Fibroblast of villous mesenchyme (primary cell): ENCODE measurements at places on chromosomes 6 and 20. TPM values are rescaled to one million over a fixed set of nuclear protein-coding genes. Genes with fewer than 3 reads are reported as not detected.
A peak's percentile ranks its signal among the peaks of the same experiment; 100 is the strongest.

GRCh38 chr6:107868867-107869611, 44.9 kb upstream of the SCML4 start:
- no peak for DNase-seq

DNA sequence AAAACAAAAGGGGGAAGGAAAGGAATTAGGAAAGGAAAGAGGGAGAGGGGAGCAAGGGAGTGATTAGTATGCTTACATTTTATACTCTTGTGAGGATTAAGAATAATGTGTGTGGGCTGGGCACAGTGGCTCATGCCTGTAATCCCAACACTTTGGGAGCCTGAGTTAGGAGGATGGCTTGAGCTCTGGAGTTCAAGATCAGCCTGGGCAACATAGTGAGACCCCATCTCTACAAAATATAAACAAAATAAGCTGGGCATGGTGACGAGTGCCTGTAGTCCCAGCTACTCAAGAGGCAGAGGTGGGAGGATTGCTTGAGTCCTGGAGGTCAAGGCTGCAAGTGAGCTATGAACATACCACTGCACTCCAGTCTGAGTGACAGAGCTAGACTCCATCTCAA, 47.0 kb downstream of the SHLD1 start:
- no peak for DNase-seq

DNA sequence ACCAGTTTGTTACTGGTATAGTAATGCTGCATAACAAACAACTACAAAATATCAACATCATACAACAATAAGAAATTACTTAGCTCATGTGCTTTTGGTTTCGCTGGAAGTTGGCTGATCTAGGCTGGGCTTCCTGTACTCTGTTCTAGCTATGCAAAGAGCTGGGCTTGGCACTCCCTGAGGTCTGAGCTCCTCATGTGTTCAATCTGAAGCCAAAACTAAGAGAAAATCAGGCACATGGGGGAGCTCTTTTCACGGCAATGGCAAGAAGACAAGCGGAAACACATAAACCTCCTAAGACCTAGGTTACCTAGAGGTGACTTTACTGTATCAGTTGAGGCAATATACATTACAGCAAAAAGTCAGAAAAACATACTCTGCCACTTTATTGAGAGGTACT, 574.2 kb downstream of the KHDRBS2 start:
- DNase-seq, result no peak

DNA sequence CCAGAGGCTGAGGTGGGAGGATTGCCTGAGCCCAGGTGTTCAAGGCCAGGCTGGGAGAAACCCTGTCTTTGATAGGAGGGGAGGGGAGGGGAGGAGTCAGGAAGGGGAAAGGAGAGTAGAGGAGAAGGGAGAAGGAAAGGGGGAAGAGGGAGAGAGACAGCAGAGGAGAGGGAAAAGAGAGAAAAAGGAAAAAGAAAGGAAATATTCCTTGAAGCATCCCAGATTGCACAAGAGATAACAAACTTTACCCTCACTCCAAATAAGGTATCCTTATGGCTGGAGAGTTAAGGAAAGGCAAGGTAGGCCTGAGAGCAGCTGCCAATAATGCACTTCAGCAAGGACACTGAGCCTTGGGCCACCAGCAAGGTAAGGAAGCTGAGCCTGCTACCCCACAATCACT, 166.3 kb upstream of the SLC22A16 start:
- DNase-seq, result no peak

DNA sequence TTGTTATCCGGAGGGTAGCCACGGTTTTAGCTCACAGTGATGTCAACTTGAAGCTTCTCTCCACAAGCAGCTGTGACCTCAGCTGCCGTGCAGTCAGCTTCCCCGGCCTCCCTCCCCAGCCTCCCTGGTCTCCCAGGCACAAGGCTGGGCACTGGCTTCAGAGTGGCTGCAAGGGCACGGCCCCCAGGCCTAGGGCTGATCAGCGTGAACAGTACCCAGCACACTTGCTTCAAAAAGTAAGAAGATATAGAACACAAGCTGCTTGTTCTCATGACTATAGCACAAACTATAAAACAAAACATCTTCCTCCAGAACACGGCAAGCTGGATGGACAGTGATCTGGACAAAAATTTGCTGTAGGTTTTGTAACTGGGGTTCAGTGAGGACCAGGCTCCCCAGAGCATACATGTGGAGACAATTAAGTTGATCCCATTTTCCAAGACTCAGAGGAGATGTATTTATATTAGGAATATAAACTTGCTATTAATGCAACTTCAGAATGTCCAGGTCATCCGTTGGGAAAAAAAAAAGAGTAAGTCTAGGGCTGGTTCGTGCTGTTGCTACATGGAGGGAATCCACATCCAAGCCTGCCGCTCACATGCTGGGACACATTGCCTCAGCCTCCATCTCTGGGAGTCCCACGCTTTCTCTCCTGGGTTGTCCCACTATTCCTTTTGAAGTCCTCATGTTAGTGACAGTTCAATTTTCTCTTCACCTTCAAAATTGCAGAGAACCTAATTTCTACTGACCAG, 199.4 kb upstream of the THBS2 start:
- peak; percentile 30 for DNase-seq

DNA sequence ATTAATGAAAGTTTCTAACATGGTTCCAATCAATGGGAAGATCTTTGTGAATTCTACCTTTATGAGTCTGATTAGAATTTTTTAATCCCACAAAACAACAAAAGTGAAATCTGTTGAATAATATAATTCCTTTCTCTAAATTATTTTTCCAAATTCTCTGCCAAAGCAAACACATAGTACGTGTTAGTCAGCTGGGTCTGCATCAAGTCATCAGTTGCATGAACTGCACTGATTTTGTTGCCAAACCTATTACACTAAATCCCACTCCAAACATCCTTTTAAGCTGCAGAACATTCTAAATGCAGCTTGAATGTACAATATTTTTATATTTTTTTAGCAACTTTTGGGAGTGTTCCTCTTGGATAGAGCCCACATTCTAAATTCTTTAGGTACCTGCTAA, 199.0 kb upstream of the HSF2 start:
- DNase-seq, result no peak

DNA sequence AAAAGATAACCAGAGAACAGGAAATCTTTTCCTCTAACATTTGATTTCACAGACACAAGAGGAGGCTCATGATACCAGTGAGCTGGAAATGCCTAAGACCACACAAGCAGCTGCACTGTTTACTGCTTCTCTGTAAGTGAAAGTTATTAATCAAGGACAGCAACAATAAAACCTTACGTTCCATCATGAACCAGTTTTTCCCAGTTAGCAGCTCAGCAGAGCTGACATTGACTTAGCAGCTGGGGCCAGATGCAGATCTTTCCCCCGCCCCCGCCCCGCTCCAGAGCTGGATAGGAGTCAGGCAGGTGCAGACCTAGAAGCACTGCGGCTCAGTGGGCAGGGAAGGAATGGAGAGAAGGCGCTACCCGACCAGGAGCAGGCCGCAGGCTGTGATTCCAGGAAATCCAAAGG, 275.2 kb downstream of the GMDS start:
- peak; percentile 31 for DNase-seq

DNA sequence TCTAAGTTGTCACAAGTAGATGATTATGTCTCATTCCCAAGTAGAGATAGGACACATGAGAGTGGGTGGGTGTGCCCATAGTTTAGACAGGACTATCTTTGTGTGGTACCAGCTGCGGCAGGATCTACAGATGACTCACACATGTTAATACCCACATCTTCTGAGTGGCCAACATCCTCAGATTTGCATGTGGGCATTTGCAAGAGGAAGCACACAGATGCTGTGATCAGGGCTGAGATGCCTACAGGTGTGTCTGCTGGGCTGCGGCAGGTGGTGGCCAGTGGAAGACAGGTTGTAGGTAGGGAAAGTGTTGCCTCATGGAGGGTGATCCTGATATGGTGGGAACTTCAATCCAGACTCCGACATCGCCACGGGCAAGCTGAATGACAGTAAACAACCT, 50.8 kb downstream of the UTRN start:
- DNase-seq, result peak; percentile 8

GRCh38 chr20:17491041-17491440, 40.1 kb downstream of the BFSP1 start:
- no peak for DNase-seq

DNA sequence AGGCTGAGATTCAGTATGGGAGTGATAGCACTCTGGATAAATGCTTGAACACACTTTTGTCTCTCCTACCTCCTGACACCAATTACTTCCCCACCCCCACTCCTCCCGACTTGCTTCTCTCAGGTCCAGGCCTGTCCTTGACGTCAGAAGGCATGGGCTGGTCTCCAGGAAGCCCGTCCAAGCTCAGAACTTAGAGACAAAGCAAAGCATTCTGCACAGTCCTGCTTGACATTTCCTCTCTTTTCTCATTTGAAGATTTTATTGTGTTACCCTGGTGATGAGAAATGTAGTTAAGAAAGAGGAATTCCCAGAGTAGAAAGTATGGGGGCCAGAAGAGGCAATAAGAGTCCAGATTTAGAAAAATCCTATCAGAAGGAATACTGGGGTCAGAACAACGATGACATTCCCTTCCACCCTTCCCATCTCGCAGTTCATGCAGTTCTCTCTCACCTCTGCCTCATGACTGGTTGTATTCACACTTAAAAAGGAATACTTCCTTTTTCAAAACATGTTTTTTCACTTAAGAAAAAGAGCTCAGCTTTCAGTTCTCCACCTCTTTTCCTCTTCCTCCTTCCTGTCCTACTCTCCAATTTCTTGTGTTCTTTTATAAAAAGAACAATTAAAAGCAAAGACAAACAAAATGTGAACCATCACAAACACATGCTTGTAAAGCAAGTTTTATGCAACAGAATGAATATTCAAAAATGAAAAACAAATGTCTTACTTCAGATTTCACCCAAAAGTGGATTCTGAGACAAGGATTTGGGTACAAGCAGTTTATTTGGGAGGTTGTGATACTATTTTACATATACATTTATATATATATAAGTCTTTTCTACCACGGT, 18.5 kb upstream of the FAM184A start:
- DNase-seq, result peak; percentile 30

DNA sequence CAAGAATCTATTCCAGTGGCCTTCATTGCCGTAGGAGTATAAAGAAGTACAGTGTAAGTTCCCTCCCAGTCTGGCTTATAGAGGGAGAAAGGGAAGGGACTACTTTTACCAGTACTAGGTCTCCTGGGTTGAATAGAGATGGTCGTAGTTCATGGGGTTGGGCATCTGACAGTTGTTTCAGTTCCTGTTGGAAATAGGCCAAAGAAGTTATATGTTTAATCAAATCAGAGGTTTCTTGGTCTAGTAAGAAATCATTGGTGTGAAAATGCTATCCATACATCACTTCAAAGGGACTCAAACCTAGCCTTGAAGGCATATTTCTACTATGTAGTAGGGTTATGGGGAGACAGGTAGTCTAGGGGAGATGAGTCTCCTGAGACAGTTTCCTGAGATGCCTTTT, 45.6 kb upstream of the MAN1A1 start:
- DNase-seq, result no peak

- DNase-seq, result no peak
Measured at GRCh38 chr6:138443979-138444378, 40.0 kb downstream of the HEBP2 start.

GRCh38 chr20:44527716-44528199, 5.9 kb upstream of the SERINC3 start:
- peak; percentile 63 for DNase-seq

DNA sequence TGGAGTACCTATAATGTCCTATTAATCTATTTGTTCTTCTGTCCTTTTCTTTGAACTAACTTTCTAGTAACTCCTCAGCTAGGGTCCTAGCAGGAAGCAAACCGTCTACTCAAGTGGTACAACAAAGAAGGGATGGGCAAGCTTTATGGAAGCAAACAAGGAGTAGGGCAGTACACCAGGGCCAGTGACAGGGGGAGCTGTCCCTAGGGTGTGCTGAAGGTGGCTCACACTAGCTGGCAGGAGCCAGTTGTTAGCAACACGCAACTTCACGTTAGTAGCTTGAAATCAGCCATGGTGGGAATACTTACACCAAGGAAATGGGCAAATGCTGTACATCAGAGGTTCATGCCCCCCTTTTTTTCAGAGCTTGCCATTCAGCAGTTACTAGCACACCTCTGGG, 74.0 kb upstream of the EYA2 start:
- DNase-seq, result no peak

DNA sequence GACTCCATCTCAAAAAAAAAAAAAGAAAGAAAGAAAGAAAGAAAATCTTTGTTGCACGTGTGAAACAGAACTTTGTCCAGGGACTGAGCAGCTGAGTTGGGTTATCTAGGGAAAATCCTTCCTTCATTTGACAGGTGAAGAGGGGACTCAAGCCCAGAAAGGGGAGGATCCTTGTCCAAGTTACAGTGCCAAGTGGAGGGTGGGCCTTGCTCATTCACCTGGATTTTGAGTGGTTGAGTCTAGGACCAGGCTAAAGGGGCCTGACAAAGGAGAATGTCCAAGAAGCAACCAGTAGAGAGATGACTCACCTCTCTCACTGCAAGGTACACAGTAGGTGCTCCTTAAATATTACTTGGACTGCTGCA, 2.7 kb downstream of the TGIF2 start:
- DNase-seq, result no peak

GRCh38 chr6:76982476-76983199, 480.7 kb downstream of the HTR1B start:
- DNase-seq, result peak; percentile 36

- DNase-seq, result no peak
Measured at GRCh38 chr20:726160-726559, 42.1 kb downstream of the SLC52A3 start.

GRCh38 chr6:93550551-93551276, 131.4 kb upstream of the EPHA7 start:
- DNase-seq, result no peak

GRCh38 chr20:8322662-8323217, 190.7 kb downstream of the PLCB1 start:
- DNase-seq, result no peak

DNA sequence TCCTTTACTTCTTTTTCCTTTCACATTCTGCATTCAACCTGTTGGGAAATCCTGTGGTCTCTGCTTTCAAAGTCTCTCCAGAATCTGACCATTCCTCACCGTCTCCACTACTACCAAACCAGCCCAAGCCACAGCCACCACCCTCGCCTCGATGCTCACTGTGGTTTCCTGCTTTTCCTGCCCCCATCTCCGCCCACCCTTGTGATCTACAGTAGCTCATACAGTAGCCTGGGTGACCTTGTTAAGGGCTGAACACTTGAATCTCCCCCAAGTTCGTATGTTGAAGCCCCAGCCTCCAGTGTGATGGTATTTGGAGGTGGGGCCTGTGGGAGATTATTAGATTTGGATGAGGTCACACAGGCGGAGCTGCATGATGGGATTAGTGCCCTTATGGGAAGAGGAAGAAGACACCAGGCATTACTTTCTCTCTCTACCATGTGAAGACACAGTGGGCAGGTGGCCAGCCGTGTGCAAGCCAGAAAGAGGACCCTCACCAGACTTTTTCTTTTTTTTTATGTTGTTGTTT, 189.0 kb upstream of the UST start:
- peak; percentile 30 for DNase-seq

- no peak for DNase-seq
Measured at GRCh38 chr6:80215063-80215462, 108.6 kb downstream of the BCKDHB start.

GRCh38 chr6:5128351-5128750, 43.2 kb downstream of the PPP1R3G start:
- DNase-seq, result no peak

BTNL2 gene
- total RNA-seq, result not detected in 2 replicates

PRRC2A gene
- 75.4 and 84.2 TPM in 2 replicates for total RNA-seq

PRPH2 gene
- 2.6 and 5.2 TPM in 2 replicates for total RNA-seq

CDS2 gene
- 20.9 and 32.4 TPM in 2 replicates for total RNA-seq

TP53TG5 gene
- not detected in 2 replicates for total RNA-seq

NT5E gene
- 345 and 593 TPM in 2 replicates for total RNA-seq

CLDN20 gene
- not detected in 2 replicates for total RNA-seq

KCNG1 gene
- total RNA-seq, result 3.0 and 22.9 TPM in 2 replicates

SLC16A10 gene
- total RNA-seq, result not detected in 2 replicates

MLN gene
- total RNA-seq, result not detected in 2 replicates

CTCFL gene
- total RNA-seq, result not detected in 2 replicates

SLC22A23 gene
- total RNA-seq, result 2.2 and 2.6 TPM in 2 replicates

PDE10A gene
- 5.6 and 9.0 TPM in 2 replicates for total RNA-seq
